ENCODE measurements at places on chromosomes 12 and 14.

- no peak for DNase-seq
Measured at GRCh38 chr12:82695531-82695930, 8.8 kb downstream of the TMTC2 start.

- DNase-seq: no peak
Measured at GRCh38 chr12:128903236-128903635, 50.0 kb downstream of the GLT1D1 start.

- DNase-seq: no peak
Measured at GRCh38 chr12:56816491-56816890, 53.4 kb downstream of the HSD17B6 start.

DNA sequence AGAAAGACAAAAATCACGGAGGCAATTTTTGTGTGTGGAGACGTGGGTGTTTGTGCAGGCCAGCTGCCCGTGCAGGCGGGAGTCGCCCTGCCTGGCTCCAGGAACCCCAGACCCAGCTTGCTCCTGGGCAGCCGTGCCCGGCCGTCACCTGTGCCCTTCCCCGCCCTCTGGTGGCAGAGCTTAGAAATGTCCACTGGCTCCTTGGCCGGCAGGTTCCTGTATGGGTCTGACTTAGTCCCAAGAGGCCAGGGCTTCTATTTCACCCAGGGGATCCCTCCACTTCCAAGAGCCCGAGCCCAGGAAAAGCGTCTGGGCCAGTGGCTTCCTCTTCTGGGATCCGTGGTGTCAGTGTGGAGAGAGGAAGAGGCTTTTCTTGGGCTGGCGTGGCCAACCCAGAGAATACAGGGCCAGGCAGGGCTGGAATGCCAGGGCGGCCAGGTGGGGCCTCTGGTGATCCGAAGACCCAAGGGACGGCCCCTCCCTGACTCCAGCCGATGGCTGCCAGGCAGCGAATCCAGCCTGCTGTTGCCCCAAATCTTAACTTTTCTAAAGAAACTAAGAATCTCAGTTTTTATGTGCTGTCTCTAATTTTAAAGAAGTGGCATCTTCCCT lies 120.9 kb downstream of the TMEM132C start:
- peak; percentile 80 for DNase-seq

- no peak for DNase-seq
Measured at GRCh38 chr12:43011383-43011926, 421.9 kb upstream of the PRICKLE1 start.

- no peak for DNase-seq
Measured at GRCh38 chr12:123096182-123096581, 54.7 kb downstream of the PITPNM2 start.

- no peak for DNase-seq
Measured at GRCh38 chr14:99468836-99469592, 11.6 kb downstream of the SETD3 start.

DNA sequence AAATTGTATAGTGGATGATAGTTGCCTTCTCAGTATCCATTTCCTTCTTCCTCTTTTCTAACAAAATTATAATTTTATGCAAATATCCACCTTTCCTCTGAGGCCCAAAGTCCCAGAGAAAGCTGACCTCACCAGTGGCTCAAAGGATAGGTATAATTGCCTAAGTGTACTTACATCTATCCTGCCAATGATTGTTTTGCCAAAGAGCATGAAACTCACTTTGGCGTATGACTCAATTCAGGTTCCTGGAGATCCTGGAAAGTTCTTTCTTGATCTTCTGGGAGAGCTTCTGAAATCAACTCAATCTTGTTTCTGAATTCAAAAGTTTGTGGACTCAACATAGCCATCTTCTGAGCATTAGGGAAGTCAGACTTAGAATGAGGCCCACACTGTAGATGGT lies 10.5 kb upstream of the RBM25 start:
- no peak for DNase-seq

GRCh38 chr12:116096874-116097273 lies 180.6 kb downstream of the MED13L start:
- no peak for DNase-seq

DNA sequence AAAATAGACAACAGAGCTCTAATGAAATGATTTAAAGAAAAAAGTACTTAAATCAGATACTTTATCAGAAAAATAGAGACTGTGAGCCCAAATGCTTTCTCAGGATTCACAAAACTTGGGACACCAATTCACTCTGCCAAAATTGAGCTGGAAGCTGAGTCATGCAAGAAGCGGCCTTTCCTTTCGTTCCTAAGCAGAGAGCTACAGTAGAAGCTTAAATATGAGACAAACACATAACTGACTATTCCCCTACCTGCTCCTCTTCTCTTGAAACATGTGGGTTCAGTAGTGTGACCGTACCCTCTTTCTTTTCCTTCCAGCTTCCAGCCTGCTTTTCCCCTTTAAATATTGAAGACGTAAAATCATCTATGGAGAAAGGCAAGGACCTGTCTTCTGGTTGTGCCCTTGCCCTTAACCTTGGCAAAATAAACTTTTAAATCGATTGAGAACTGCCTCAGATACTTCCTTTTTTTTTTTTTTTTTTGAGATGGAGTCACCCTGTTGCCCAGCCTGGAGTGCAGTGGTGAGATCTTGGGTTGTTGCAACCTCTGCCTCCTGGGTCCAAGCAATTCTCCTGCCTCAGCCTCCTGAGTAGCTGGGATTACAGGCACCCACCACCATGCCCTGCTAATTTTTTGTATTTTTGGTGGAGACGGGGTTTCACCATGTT lies 4.4 kb upstream of the SDS start:
- DNase-seq: no peak

- DNase-seq: no peak
Measured at GRCh38 chr12:92074889-92075288, 70.8 kb downstream of the BTG1 start.

- DNase-seq: no peak
Measured at GRCh38 chr12:91455321-91455720, 272.7 kb upstream of the DCN start.

DNA sequence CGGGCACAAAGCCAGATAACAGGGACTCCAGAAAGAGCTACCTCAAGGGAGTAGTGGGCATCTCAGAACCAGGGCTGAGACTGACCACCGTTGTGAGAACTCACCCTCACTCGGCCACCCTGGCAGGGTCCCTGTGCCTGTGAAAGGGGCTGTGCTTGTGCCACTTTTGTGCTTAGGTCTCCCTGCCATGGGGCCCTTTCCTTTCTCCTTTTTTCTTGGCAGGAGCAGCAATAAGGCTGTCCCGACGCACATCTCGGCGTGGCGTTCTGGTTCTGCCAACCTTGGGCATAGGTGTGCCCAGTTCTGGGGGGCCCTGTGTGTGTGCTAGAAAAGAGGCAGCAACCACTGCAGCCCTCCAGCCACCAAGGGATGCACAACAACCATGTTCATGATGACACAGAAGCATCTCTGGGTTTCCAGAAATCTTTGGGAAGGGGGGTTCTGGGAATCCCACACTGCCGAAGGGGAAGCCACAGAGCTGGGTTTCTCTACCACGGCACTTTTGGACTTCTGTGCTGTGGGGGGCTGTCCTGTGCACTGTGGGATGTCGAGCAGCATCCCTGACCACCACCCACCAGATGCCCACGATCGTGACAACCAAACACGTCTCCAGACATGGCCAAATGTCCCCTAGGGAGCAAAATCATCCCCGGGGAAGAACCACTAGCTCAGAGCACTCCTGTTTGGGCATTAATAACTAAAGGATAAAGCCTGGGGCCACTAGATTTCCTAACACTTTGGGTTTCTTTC lies 13.1 kb upstream of the TMEM119 start:
- DNase-seq: no peak

- no peak for DNase-seq
Measured at GRCh38 chr12:19575337-19576243, 136.3 kb downstream of the AEBP2 start.

GRCh38 chr14:68182492-68182891 lies 362.9 kb downstream of the RAD51B start:
- no peak for DNase-seq

DNA sequence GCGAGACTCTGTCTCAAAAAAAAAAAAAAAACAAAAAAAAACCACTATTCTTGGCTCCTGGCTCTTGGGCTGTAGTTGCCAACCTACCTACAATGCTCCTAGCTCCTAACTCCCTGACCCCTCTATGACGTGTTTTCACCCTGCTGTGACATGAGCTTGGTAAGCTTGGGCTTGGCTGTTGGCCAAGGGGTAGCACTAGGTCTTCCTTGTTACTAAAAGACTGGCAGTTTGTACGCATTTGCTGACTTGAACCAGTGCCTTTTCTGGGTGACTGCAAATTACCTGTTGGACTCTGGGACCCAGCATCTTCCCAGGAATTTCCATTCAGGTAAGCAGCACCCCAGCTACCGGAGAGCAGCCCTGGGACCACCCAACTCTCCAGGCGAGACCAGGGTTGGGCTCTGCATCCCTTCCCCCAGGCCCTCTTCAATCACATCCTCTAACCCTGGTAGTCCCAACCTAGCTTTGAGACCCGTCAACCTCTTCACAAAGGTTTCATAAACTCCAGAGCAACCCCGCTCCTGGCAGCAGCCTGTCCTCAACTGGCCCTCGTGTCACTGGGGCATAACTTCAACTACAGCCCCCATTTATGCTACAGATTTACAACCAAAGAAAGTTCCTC lies 8.3 kb downstream of the CDK2AP1 start:
- DNase-seq: no peak
